ENCODE measurements at places on chromosomes 16 and 17. TPM values are rescaled to one million over a fixed set of nuclear protein-coding genes. Genes with fewer than 3 reads are reported as not detected.

Gene DNAH2
- total RNA-seq = 4.9 TPM

DNA sequence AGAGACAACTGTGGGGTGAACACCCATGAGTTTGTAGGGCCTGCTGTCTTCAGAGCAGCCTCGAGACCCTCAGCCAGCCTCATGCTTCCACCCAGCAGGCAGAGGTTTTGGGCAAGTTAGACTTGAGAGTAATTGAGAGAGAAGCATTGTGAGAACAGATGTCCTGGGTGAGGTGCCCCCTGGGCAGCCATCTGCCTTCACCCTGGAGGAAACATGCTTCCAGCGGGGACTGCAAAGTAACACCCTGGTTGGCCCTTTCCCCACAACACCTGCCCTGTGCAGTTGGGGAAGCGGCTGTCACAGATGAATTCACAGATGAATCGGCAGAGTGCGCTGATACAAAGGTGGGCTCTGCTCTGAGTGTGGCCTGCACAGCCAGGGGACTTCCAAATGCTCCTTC lies 23.4 kb downstream of the ATPAF2 start:
- no peak for DNase-seq

GRCh38 chr16:27768651-27769272 lies 218.8 kb downstream of the KATNIP start:
- no peak for DNase-seq

DNA sequence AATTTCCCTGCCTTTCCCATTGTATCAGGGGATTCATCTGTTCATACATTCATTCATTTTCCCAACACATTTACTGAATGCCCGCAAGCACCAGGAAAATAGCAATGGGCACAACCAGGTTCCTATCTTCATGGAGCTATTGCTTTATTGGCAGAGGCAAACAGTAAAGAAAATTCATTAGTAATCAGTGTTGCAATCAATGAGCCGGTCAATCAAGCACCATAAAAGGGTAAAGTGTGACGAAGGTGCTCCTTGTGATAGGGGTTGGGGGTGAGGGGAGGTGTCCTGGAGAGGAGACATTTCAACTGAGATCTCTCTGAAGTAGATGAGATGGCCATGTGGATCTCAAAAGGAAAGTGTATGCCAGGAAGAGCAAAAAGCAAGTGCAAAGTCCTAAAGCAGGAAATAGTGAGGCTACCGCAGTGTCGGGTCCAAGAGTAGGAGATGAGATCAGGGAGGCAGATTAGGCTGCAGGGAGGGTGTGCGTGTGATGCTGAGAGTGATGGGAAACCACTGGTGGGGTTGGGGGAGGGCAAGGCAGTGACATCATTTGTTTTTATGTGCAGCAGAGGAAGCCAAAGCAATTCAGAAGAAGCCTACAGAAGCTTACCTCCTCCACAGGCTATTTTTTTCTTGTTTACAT lies 28.4 kb downstream of the CDH13 start:
- no peak for DNase-seq

DNA sequence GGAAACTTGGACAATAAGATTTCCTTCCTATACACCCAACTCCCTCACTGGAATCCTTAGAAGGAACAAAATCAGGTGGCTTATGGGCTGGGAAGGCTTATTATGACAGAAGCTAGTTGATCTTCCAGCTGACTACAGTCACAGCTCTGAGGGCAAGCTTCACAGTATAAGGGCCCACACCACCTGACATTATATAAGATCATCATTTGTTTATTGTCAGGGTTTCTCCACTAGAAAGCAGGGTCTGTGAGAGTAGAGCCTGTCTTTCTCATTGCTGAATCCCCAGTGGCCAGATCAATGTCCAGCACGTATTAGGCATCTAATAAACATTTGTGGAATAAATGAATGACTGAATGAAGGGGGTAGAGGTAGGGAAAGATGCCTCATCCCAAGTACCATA lies 57.8 kb upstream of the PHOSPHO1 start:
- no peak for DNase-seq

GRCh38 chr16:88928405-88929090 lies 48.5 kb downstream of the CBFA2T3 start:
- no peak for DNase-seq

Gene KRT12
- not detected for total RNA-seq

Measured in prostate gland (tissue), 2 donors.